ENCODE measurements at places on chromosomes 1 and 21.
A peak's percentile ranks its signal among the peaks of the same experiment; 100 is the strongest.

GRCh38 chr1:230632273-230632873 is 9.9 kb upstream of the COG2 start:
- no peak for DNase-seq

DNA sequence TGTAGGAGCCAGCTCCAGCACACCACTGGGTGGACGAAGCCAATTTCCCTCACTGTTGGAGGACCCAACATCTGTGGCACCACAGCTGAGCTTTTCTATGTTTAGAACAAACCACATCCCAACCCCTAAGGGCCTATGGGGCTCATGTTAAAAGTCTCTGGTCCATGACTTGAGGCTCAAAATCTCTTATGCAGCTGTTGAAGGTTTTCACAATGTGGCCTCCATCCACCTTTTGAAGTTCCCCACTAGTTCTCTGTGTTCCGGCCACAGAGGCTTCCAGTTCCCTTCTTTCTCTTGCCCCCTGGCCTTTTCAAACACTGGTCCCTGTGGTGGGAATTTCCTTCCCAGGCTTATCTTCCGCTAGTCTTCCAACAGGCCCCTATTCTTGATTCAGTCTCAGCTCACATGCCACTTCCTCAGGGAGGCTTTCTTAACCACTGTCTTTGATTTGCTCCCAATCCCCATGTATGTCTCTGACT is 3.9 kb upstream of the IFNLR1 start:
- DNase-seq, result no peak

DNA sequence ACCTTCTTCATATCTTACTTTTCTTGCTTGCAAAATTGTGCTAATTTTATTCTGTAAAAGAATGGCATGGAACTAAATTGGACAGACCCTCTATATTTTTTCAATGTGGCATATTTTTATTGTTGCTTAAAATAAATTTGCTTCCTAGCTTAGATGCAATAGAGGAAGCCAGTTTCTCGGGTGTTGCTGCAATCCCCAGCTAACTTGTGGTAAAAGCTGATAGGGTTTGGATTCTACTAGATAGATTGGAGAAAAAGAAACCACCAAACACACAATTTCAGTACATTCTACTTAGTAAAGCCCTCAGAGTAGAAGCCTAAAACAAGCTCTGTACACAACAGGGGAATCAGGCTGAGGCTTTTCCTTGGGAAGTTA is 49.5 kb upstream of the GCLM start:
- DNase-seq, result no peak

GRCh38 chr21:46431884-46432488 is 26.7 kb upstream of the DIP2A start:
- peak; percentile 37 for DNase-seq

GRCh38 chr1:151060657-151061421 is 642 bp downstream of the MLLT11 start:
- no peak for DNase-seq

Data from hypothalamus (tissue), 51 donors.